Activated CD4-positive, alpha-beta T cell treated with anti-CD3 and anti-CD28 coated beads, Interleukin-2, Interleukin-6, amounts not matched to agents 100 ng/mL and 50 ng/mL, durations not matched to agents 16 hours and 8 hours (primary cell): ENCODE measurements at places on chromosomes 12 and 14.

DNA sequence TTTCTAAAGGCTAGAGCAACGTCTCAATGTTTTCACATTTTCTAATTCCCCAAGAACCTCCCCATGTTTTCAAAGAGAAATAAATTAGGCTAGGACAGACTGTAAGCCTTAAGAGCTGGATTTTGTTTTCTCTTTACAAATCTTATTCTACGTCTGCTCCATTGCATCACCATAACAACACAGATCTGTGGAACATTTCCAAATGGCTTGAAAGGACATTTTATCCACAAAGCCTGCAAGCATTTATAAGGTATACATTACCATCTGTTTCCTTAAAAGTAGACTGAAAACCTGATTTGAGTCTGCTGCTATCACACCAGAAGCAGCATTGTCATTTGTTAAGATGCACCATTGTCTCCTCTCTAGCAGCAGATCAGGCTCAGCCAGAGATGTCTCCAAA, 115.3 kb upstream of the PLEKHA5 start:
- DNase-seq, result no peak

- no peak for DNase-seq
These were observed 307.2 kb downstream of the CACNA1C start for GRCh38 chr12:2359725-2360629.

DNA sequence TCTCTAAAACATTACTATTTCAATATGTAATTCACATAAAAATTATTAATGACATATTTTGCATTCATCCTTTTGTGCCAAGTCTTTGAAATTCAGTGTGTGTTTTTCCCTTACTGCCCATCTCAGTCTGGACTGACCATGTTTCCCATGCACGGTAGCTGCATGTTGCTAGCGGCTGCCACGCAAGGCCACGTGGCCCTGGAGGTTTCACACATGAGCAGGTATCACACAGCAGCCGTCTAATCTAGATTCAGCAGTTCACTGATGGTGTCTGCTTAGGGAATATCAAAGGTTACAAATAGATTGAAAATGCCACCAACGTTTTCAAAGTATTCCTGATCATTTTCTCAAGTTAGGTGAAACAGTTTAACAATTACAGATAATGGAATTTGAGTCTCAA, 234.8 kb upstream of the FKBP4 start:
- DNase-seq, result no peak

- peak; percentile 11 for DNase-seq
These were observed 25.5 kb upstream of the DTX1 start for GRCh38 chr12:113030875-113031525.

- DNase-seq, result peak; percentile 48
These were observed 16.3 kb downstream of the MARK3 start for GRCh38 chr14:103401223-103402214.

GRCh38 chr12:24909667-24910066, 39.2 kb downstream of the BCAT1 start:
- DNase-seq, result no peak

DNA sequence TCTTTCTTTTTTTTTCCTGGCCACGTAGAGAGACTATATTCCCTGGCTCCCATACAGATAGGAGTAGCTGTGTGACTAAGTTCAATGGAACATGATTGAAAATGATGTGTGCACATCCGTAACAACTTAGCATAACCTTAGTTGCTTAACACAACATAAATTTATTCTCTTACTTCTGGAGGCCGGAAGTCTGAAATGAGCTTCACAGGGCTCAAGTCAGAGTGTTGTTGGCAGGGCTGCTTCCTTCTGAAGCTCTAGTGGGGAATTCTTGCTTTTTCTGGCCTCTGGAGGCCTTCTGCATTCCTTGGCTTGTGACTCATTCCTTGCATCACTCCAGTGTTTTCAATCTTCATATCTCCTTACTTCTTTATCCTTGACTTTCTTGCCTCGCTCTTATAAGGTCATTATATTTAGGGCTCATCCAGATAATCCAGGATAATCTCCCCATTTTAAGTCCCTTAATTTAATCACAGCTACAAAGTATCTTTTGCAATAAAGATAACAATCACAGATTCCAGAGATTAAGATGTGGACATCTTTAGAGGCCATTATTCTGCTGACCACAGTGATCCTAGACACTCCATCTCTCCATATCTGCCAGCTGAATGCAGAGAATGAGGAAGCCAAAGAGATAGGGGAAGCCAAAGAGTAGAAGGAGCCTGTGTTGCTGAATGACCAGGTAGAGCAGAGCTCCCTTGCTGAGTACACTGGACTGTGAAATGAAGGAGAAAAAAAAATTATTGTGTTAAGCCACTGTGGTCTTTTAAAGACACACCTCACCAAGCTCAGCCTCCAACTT, 21.0 kb upstream of the SNX6 start:
- no peak for DNase-seq
